ENCODE measurements at places on chromosomes 6 and 20. TPM values are rescaled to one million over a fixed set of nuclear protein-coding genes. Genes with fewer than 3 reads are reported as not detected.

- no peak for DNase-seq
Observed at GRCh38 chr6:33156561-33156960, 35.7 kb downstream of the COL11A2 start.

- no peak for DNase-seq
Observed at GRCh38 chr20:62321521-62321948, 18.7 kb downstream of the ADRM1 start.

The CRISP3 gene
- not detected for total RNA-seq

DNA sequence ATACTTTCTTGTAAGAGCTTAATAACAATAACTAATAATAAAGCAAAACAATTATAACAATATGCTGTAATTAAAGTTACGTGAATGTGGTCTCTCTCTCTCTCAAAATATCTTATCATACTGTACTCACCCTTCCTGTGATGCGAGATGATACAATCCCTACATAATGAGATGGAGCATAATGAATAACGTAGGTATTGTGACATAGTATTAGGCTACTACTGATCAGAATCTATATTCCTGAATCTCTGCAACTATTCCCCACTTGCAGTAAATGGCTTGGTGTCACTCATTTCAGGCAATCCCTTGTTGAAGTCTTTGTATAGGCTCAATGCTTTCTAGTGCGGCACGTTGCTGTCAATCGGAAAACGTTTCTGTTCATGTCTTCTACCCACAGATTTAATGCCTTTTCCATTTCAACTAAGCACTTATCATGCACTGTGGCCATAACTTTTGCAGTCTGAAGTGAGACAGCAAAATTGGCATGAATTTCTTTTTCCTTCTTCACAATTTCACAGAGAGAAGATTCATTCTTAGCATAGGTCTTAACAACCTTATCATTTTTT is 32.3 kb downstream of the MOXD1 start:
- no peak for DNase-seq

The PBOV1 gene
- total RNA-seq, result not detected

The RBM39 gene
- total RNA-seq, result 220 TPM

The HSP90AB1 gene
- total RNA-seq, result 2,297 TPM

- DNase-seq, result no peak
Observed at GRCh38 chr6:12962987-12963386, 246.4 kb downstream of the PHACTR1 start.

The CCN6 gene
- total RNA-seq, result not detected

DNA sequence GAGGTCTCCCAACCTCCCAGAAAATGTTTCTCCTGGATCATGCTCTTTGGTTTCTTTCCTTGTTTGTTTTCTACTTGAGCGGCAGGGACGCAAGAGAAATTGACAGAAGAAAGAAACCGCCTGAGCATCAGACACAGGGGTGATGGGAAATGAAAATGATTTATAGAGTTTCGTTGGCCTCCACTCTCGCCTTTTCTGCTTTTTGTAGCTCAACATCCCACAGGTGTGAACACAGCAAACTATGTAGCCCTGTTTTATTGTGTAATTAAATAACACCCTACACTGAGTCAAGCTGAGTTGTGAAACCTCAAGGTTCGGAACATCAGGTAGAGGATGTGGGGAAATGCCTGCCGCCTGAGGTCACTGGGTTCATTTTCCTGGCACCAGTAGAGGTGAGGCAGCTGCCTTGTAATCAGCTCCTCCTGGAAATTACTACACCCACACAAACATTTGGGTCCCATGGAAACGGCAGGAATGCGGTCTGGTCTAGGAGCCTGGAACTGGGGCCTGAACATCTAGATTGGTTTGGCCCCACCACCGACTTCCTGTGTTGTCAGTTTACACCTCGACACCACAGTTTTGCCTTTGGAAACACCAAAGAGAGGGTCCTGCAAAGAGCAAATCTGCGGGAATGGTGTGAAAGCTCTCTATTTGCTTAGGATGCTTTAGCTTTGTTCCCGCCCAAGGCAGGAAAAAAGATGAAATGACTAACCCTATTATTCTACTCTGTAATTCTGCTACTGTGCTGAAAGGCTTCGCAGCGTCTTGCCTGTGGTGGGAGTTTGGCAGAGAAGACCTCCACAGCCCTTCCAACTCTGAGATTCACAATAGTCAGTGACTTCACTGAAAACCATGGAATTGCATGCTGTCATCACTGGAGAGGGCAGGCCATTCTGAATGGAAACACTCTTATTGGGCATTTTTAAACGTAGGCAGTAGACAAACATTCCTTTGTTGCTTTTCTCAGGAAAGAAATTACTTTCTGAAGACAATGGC is 53.0 kb downstream of the ADAT2 start:
- DNase-seq, result peak; percentile 44

GRCh38 chr6:1067346-1067745 is 244.6 kb upstream of the FOXQ1 start:
- no peak for DNase-seq

GRCh38 chr6:154758125-154758524 is 24.9 kb downstream of the SCAF8 start:
- DNase-seq, result no peak

GRCh38 chr6:19035461-19036195 is 648.5 kb downstream of the RNF144B start:
- no peak for DNase-seq
